EL (cell line): ENCODE measurements at places on chromosomes 4 and X.

DNA sequence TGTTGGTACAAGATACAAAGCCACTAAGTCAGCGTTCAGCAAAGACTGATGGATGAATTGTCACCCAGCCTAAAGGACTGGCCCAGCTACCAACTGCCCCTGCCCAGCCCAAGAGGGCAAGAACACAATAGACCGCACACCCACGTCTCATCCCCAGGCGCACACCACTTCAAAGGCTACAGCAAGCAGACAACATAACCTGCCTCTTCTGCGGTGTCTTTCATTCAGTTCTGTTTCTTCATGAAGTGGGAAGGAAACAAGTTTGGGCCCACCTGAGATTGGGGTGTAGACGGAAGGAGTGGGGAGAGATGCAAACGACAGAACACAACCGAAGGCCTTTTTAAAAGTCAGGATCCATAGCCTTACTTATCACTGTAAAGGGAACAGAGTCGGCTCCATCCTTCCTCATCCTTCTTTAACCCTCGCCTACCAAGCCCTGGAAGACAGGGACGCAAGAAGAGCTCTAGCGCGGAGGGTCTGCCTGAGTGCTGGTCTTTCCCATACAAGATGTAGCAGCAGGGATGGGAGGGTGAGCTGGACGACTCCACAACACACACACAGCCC, 691 bp downstream of the SCARB2 start:
- peak; percentile 23 for DNase-seq

DNA sequence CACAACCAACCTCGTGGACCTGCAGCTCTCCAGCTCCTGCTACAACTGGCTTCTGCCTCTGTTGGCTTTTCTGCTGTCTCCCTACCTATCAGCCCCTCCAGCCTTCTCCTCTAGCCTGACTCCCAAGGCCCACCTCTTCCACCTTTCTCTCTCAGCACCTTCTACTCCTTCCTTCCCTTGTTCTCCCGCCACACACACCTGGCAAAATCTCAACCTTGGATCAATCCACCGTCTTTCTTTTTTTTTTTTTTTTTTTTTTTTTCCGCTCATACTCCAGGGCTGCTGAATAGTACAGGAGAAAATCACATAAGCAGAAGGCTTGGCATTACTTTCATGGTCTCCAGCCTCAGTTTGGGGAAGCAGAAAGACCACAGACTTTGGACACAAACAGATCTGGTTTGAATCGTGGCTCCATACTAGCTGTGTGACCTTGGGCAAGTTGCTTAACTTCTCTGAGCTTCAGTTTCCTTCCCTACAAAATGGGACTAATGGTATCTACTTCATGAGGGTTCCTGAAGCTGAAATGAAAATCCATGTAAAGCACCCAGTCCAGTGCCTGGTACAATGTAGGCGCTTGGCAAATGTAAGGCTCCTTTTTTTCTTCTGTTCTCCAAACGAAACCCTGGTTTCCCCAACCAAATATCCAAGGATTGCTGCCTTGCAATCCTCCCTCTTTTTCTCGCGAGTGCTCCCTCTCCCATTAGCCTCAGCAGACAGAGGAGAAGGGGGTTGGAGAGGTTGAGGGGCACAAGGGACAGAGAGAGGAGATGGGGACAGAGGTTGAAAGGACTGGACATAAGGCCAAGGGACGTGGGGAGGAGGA, 1.7 kb downstream of the FGD1 start:
- DNase-seq, result no peak

- no peak for DNase-seq
Measured at GRCh38 chr4:104616401-104616820, 121.7 kb upstream of the CXXC4 start.

GRCh38 chr4:48431401-48431800, 51.7 kb upstream of the SLC10A4 start:
- DNase-seq, result no peak

- DNase-seq, result no peak
Measured at GRCh38 chrX:18172970-18173369, 47.7 kb downstream of the BEND2 start.

- DNase-seq, result peak; percentile 89
Measured at GRCh38 chr4:123699880-123700771, 303.5 kb downstream of the SPRY1 start.

GRCh38 chr4:88820698-88821415, 123.2 kb upstream of the NAP1L5 start:
- no peak for DNase-seq

GRCh38 chrX:54695816-54696487, 102.1 kb downstream of the ITIH6 start:
- peak; percentile 1 for DNase-seq

DNA sequence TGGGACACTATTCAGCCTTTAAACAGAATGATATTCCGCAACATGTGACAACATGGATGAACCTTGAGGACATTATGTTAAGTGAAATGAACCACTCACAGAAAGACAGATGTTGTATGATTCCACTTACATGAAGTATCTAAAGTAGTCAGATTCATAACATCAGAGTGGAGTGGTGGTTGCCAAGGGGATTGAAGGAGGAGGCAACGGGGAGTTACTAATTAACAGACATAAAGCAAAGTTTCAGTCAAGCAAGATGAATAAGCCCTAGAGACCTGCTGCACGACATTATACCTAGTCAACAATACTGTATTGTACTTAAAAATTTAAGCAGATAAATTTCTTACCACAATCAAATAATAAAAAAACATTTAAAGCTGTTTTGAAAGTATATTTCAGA, 105.0 kb upstream of the NR0B1 start:
- DNase-seq, result no peak

DNA sequence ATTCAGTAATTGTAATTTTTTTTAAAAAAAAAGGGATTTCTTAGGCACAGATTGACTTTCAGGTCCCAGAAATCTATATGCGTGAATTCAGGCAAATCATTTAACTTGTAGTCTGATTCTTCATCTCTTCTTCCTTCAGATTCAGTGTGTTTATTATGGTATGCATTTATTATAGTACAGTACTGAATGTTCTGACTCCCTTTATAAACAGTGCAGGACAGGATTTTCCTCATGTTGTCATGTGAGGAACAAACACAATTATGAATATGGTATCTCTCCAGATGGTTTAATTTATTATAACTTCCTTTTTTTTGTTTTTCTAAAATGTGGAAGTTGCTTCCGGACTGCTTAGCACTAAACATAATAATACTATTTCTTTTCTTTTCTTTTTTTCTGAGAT, 54.2 kb downstream of the RPS3A start:
- no peak for DNase-seq

- peak; percentile 61 for DNase-seq
Measured at GRCh38 chr4:169256101-169256612, 14.6 kb downstream of the SH3RF1 start.

DNA sequence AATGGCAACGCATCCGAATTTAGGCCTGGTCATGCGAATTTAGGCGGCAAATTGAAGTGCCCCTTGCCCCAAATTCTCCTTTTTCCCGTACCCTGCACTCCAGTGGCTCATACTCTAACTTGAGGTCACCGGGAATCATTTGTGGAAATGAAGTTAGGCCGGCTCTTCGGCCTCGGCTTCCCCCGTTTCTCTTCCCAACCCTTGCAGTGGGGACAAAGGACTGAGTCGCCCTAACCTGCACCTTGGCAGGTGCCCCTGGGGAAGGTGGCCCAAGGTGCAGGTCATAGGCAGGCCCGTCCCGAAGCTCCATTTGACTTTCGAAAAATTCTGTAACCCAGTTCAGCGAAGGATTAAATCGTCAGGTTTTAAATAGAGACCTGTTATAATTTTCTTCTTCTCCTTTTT, 811 bp downstream of the SRD5A3 start:
- DNase-seq, result no peak

DNA sequence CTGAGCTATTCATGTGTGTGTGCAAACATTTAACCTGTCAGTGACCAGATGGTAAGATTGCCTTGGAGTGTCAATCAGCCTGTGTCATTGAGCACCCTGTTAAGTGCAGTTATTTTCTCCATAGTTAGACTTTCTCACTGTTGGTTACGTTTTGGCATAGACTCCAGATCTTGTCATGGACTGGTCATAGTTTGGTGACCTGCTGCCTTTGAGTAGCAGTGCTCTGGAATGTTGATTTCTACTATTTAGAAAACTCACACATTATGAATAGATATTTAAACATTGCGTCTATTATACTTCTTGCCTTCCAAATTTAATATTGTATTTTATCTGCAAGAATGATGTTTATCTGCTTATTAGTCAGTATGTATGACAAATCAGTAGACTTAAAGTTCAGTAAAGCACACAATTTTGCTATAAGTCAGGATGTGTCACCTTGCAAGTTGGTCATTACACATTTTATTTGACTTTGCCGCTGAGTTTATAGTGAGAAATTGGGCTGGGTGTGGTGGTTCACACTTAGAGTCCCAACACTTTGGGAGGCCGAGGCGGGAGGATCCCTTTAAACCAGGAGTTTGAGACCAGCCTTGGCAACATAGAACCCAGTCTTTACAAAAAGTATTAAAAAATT, 42.4 kb downstream of the KIAA0232 start:
- DNase-seq, result no peak

GRCh38 chr4:184416913-184417734, 57.2 kb downstream of the IRF2 start:
- peak; percentile 7 for DNase-seq
